Cortex of kidney (tissue), 1 donor: ENCODE measurements at places on chromosomes 11 and 22.

DNA sequence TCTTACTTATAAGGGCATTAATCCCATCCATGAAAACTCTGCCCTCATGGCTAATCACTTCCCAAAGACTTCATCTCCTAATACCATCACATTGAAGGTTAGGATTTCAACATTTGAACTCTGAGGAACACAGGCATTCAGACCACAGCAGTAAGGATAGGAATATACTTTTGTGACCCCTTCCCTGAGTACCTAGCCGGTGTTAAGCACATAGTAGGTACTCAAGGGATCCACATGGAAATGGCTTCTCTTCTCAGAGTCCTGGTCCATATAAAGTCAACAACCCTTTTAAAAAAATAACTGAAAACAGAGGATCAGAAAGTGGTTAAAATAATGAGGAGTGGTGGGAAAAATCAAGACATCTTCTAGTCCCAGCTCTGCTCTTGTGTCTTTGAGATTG, 78.0 kb downstream of the TIMP3 start:
- no peak for DNase-seq

DNA sequence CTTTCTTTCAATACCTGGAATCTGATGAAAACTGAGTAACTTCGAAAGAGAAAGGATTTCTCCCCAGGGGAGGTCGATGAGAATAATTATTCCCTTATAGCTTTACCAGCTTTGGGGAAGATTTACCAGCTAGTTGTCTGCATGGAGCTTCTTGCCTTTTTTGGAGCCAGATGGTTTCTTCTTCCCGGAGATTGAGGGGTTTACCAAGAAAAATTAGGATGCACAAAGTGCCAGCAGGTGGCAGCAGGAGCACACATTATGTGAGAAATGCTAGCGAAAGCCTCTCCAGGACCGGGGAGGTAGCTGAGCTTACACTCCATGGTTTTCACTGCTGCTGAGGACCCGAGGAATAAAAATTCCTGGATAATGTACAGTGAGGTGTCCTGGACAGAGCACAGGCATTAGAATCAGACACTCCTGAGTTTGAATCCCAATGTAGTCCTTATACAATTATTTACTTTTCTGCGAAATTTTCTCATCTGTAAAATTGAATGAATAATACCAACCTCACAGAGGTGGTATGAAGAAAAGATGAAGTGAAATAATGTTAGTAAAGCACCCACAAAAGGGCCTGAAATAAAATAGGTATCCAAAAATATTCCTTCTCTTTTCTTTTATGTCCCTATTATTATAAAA, 46.0 kb upstream of the PARVA start:
- DNase-seq: no peak

GRCh38 chr11:130488848-130489584, 40.6 kb downstream of the ADAMTS15 start:
- no peak for DNase-seq

- no peak for DNase-seq
Observed at GRCh38 chr22:37171662-37172061, 16.4 kb downstream of the C1QTNF6 start.

DNA sequence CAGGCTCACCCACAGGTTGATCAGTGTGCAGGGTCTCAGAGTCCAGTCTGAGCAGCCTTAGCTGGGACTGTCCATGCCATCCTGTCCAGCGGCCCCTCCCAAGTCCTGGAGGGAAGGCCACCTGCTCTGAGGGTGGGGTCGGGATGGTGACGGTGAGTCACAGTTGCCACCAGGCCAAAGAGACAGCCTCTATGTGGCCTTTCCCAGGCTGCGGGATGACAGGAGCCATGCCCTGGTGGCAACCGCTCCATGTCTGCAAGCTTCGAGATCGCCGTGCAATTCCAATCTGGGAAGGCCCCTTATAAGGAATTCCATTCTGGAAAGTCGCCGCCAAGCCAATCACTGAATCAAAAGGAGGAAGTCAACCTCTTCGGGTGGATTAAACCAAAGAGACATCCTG, 47.5 kb downstream of the RTL6 start:
- no peak for DNase-seq

GRCh38 chr22:48772286-48772907, 1055.3 kb downstream of the BRD1 start:
- no peak for DNase-seq

DNA sequence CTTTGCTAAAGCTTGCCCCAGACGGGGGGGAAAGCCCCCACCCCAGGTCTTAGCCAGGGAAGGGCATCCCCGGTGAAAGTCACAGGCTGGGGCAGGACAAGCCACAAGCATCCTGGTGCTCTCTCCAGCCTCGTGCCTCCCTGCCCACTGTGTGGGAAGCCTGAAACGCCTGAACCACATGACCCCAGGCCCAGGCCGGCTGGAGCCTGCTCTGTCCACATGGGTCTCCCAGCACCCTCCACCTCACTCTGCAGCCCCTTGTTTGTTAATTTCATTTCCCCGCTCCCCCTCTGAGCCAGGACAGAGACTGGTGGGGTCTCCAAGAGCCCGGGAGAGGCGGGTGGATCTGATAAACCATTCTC, 58.3 kb upstream of the TCF20 start:
- DNase-seq: no peak

- DNase-seq: no peak
Observed at GRCh38 chr11:66864924-66865697, 8.2 kb downstream of the LRFN4 start.

GRCh38 chr11:131681920-131682319, 311.5 kb downstream of the NTM start:
- no peak for DNase-seq

- DNase-seq: no peak
Observed at GRCh38 chr11:119107538-119108145, 498 bp downstream of the C2CD2L start.

DNA sequence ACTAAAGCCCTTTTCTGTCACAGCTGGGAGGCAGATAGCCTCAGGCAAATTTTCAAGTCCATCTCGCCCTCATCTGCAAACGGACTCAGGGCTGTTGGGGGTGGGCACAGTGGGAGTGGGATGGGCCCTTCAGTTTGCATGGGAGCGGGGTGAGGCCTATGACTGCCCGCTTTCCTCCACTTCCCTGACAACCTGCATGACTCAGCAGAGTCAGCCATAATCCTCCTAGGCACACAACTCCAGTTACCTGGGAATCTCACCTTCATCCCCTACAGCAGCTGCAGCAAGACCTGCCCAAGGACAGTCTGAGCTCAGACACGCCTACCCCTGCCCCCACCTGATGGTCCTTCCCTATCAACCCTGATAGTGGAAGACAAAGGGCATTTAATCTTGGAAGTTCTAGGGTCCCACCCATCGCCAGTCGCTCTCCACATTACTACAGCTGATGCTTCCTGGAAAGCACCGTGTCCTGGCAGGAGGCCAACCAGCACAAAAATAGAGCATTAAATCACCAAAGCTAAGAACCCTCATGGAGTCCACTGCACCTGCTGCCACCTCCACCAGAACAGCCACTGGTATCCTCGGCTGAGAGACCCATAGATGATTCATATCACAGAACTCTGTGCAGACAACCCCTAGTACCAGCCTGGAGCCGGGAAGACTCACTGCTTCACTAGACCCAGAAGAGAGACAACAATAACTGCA, 319.3 kb downstream of the DCDC1 start:
- no peak for DNase-seq

GRCh38 chr11:34749666-34750659, 129.1 kb downstream of the EHF start:
- DNase-seq: no peak

DNA sequence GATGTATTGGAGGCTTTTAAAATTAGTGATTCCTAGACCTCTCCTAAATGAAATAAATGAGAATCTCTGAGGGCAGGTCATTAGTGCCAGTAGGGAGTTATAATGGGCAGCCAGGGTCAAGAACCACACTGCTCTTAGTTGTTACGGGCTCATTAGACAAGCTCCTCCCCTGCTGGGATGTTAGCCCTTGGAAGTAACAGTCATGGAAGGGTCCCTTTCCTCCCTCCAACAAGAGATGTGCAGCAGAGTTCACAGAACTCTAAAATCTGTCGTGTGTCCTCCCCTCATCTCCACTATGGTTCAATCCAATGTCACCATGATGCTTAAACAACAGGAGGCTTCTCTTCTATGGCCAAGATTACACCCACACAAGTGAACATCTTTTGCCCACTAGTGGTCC, 419.5 kb downstream of the INSC start:
- no peak for DNase-seq

GRCh38 chr11:127255209-127255608, 254.6 kb upstream of the KIRREL3 start:
- no peak for DNase-seq

DNA sequence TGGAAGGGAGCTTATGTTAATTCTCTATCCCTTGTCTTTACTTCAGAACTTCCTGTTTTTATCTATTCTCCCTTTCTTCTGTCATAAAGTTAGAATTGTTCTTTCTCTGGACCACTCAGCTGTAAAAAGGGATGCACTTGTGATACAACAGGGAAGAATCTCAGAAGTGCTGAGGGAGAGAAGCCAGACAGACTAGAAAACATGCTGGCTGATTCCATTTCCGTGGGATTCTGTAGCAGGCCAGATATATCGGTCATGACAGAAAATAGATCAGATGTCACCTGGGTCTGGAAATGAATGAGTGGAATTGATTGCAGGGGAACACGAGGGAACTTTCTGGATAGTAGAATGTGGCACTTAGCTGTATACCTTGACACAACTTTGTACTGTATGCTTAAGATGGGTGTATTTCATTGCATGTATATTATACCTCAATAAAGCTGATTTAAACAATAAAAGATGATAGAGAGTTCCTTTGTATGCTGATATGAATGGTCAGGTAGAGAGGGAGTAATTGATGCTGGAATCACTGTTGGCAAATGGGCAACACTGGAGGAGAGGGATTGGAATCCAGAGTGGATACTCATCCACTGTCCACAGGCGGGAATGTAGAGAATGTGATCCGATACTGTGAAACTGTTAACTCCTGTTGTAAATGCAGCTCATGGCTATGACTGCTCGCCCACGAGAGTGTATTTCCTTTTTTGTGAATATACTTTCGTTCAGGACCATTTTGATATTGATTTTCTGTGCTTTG, 59.6 kb downstream of the ATXN10 start:
- DNase-seq: no peak

DNA sequence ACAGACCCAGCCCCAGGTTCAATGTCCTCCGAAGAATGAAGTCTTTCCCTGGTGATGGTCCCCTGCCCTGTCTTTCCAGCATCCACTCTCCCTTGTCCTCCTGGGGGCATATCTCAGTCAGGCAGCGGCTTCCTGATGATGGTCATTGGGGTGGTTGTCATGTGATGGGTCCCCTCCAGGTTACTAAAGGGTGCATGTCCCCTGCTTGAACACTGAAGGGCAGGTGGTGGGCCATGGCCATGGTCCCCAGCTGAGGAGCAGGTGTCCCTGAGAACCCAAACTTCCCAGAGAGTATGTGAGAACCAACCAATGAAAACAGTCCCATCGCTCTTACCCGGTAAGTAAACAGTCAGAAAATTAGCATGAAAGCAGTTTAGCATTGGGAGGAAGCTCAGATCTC, 14.1 kb downstream of the APOL1 start:
- DNase-seq: no peak

DNA sequence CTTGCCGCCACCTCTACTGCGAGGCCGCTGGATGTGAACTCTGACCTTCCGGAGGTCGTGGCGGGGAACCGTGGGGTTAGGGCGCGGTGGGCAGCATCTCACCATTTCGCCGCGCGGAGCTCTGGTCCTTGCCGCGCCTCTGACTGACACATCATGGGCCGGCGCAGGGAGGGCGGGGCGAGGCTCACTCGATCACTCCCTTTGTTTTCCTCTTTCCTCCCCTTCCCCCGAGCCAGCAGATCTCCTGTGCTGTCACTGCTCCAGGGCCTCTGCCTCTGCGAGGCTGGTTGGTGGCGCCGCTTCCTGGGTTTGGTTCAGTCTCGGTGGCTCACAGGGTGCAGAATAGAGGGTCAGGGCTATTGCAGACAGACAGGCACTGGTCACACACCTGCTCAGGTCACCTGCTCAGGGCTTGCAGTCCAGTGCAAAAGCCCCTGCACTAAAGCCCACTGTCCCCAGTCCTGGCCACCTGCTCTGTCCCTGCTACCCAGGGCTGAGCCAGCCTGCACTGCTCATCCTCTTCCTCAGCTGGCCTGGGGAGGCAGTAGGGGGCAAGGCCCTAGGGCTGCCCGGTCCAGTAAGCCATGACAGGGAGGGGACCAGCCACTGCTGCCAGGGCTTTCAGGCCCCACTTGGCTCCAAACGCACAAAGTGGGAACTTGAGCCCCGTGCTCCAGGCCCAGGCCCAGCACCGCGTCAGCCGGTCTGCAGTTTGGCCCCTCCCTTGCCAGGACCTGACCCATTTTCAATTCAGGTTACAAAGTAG, 36.2 kb downstream of the PISD start:
- DNase-seq: no peak

GRCh38 chr11:35322318-35322979, 96.9 kb downstream of the SLC1A2 start:
- no peak for DNase-seq

- DNase-seq: no peak
Observed at GRCh38 chr11:13335319-13335718, 57.7 kb downstream of the BMAL1 start.

- DNase-seq: no peak
Observed at GRCh38 chr11:72652133-72652532, 22.1 kb downstream of the PDE2A start.

DNA sequence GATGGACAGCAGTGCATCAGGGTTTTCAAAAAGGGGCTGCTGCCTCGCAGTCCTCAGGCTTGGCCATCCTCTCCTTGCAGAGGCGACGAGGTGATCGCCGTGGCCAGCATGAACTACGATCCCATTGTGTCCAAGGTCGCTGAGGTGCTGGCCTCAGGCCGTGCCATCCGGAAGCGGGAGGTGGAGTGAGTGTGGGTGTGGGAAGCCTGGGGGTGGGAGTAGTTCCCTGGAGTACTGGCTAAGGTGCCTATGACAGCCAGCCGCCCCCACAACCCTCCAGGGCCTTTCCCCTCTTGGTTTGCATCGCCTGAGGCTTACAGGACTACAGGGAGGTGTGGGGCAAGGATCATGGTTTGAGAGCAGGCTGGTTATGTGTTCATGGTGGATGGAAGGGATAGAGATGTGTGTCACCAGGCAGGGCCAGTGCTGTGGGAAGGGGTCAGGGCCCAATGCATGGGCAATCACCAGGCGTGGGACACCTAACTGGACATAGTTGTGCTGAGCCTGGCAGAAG, 2.1 kb upstream of the LZTR1 start:
- no peak for DNase-seq

DNA sequence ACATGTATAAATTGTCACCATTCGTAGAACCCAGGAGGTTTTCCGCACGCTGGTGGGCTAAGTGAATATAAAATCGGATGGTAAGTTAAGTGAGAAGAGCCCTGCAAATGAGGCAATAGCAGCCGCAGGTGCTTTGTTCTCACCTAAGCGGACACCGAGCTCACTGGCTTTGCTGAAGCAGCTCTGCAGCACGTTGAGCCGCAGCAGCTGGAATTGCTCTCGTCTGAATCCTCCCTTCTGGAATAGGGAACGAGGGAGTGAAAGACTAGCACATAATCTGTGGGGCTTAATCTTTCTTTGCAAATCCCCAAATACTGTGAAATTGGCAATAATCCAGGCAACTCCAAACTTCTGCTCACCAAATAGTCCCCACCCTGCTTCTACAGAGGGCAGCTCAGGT, 488.1 kb downstream of the NTM start:
- DNase-seq: no peak
